Heart right ventricle (tissue), 16 donors: ENCODE measurements at places on chromosomes 7 and 10. TPM values are rescaled to one million over a fixed set of nuclear protein-coding genes. Genes with fewer than 3 reads are reported as not detected.

GRCh38 chr7:8249121-8249520 is 12.8 kb downstream of the ICA1 start:
- H3K36me3 ChIP-seq, result no peaks in the 10 kb centered on the region
- DNase-seq, result no peak
- peaks cover 13% of the 10 kb centered on the region for H3K4me1 ChIP-seq
- no peak overlapping the region for H3K27ac ChIP-seq

Gene NKX1-2
- not detected for total RNA-seq

Gene BEND7
- 10.2 TPM for total RNA-seq

GRCh38 chr10:28910956-28911355 is 233.6 kb downstream of the BAMBI start:
- no peaks in the 10 kb centered on the region for H3K27me3 ChIP-seq
- H3K27ac ChIP-seq, result no peak overlapping the region
- H3K4me1 ChIP-seq, result no peaks in the 10 kb centered on the region
- H3K36me3 ChIP-seq, result no peaks in the 10 kb centered on the region
- no peak for DNase-seq
- H3K4me3 ChIP-seq, result no peak overlapping the region

- no peak overlapping the region for H3K27ac ChIP-seq
- no peak for DNase-seq
- H3K36me3 ChIP-seq, result no peaks in the 10 kb centered on the region
- peaks cover 30% of the 10 kb centered on the region for H3K4me1 ChIP-seq
Observed at GRCh38 chr7:36391436-36392198, 2.0 kb downstream of the ANLN start.
